Breast epithelium (tissue), 4 donors: ENCODE measurements at places on chromosomes 6 and 20.

DNA sequence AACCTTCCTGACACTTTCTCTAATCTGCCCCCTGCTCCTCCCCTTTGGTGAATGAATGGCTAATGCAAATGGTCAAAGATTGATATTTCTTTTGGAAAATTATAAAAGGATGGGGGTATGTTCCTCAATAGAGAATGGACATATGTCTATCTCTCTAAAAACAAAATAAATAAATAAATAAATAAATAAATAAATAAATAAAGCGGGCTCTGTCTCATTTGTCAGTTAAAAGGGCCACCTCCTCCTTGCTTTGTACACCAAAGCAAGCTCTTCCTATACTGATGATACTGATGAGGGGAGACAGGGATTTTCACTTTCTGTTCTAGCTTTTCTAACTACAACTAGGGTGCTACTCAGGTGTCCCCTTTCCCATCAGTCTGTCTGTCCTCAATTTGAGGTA, 135.5 kb upstream of the SPACA1 start:
- DNase-seq: no peak

GRCh38 chr6:83536647-83537589, 24.6 kb downstream of the PRSS35 start:
- no peak for DNase-seq

DNA sequence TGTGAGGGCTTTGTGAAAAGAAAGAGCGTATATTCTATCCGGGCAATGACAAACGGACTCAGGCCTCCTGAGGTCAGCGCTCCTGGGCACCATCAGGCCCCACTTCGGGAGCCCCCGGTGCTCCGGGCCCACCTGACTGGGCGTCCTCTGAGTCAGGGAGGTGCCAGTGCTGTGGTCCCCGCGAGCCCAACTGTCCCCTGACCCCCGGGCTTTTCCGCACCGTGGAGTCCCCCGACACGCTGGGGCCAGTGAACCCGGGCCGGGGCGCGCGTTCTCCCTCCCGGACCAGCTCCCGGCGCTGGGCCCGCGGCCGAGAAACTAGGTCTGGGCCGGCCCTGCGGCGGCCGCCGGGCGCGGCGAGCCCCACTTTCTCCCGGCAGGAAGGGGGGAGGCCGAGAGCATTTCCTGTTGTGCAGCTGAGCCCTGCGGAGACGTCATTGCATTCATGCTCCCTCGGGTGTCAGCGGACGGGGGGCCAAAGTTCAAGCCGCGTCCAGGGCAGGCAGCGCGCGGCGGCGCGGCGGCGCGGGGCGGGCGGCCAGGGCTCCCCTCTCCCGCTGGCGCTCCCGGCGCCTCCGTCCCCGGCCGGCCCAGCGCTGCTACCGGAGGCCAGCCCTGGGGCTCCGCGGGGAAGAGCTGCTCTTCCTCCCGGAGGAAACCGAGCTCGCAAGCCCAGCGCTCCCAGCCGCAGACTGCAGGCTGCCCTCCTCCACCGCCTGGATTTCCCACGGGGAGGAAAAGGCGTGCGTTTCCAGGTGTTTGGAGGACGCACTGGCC, 18.3 kb downstream of the HIVEP2 start:
- DNase-seq: peak; percentile 69

DNA sequence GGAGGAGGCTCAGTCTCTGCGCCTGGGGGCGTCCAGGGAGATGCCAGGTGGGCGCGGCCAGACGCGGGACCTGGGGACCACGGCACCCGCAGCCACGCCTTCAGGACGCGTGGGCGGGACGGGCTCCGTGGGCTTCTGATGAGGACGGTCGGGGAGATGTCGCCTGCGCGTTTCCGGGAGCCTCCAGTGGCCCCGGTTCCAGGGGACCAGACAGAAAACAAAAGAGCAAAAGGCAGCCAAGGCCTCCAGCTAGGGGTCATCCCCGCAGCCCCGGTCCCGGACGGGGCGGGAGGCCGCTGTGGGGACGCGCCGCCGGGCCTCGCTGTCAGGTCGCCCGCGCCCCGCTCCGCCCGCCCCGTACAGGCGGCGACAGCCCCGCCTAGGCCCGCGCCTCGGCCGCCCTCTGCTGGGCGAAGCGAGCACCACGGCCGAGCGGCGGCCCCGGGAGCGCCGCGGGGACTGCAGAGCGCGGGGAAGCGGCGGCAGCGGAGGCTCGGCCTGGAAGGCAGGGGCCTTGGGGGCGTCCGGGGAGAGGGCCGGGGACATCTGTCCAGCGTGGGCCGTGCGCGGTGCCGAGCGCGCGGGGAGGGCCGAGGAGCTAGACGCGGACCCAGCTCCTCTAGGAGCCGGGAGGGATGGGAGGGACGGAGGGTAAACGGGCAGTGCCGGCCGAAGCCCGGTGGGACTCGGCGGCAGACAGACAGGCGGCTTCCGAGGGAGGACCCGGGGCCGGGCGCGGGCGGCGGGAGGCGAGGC, 48.7 kb downstream of the TMEM242 start:
- peak; percentile 76 for DNase-seq

DNA sequence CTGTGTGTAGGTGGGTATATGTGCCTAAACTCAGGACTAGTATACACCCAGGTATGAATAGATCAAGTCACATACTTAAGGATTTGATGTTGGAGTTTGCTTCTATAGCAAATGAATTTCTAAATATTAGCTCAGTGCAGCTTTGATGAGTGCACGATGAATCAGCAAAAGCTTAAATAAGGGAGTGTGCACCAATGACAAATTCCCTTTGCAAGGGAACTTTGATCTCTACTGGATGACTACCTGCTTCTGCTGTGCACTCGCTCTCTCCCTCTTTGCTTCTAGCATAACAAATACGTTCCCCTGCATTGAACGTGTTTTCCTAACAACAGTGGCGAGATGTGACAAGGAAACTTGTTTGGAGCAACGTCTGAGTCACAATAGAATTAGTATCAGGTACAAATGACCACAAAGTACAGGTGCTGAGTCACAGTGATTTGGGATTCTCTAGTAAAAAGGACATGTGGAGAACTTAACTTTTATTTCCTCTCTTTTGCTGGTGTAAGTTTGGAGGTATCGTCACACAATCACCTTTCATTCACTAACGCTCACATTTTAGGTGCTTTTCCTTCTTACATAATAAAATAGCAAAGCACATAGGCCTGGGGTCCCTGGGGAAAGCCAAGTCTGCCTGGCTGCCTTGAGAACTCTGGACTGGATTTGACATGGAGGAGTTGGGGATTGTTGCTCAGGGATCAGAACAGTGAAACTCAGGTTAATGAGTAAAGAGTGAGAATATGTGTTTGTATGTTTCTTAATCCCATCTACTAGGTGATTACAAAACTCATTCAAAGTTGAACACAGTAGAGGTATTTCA, 49.7 kb downstream of the KLHL31 start:
- no peak for DNase-seq

DNA sequence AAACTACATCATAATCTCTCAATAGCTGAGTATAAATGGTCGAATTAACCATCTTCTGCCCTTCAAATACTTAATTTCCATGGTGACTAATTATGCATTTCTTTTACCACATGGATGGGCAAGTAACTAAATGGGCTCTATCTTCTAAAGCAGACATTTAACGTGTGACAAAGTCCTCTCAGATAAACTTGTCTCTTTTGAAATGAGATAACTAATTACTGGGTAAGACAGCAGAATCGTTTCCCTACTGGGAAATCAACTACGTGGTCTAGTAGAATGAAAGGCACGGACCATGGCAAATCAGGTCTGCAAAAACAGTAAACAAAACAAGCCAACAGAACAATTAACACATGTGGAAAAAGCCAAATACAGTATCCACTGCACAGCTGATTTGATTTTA, 137.7 kb downstream of the BACH2 start:
- DNase-seq: no peak

DNA sequence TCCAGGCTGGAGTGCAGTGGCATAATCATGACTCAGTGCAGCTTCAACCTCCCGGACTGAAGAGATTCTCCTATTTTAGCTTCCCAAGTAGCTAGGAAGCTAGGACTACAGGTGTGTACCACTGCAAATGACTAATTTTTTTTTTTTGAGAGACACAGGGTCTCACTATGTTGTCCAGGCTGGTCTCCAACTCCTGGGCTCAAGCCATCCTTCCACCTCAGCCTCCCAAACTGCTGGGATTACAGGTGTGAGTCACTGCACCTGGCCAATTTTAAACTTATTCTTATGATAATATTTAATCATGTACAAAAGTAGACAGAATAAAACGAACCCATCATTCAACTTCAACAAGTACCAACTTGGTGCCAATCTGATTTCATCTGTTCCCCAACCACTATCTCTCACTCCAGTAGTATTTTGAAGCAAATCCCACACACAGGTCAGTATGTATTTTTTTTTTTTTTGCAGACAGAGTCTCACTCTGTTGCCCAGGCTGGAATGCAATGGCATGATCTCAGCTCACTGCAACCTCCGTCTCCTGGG, 32.5 kb downstream of the BCL2L1 start:
- no peak for DNase-seq

- no peak for DNase-seq
Observed at GRCh38 chr20:55596431-55596830, 408.9 kb downstream of the CBLN4 start.

DNA sequence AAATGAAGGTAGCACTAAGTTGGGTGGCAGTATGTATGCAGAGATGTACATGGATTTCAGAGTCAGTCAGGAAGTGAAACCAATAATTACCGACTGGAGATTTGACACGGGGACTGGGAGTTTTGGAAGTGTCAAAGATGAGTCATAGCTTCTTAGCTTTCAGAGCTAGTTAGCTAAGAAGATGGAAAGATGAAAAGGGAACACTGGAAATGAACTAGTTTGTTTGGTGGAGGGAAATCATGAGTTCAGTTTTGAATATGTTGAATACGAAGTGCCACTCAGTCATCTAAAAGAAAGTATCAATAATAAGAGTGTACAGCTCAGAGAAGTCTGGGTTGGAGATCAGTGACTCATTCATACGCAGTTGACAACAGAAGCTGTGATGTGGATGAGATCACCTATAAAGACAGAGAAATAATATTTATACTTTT, 7.5 kb downstream of the ESF1 start:
- no peak for DNase-seq

DNA sequence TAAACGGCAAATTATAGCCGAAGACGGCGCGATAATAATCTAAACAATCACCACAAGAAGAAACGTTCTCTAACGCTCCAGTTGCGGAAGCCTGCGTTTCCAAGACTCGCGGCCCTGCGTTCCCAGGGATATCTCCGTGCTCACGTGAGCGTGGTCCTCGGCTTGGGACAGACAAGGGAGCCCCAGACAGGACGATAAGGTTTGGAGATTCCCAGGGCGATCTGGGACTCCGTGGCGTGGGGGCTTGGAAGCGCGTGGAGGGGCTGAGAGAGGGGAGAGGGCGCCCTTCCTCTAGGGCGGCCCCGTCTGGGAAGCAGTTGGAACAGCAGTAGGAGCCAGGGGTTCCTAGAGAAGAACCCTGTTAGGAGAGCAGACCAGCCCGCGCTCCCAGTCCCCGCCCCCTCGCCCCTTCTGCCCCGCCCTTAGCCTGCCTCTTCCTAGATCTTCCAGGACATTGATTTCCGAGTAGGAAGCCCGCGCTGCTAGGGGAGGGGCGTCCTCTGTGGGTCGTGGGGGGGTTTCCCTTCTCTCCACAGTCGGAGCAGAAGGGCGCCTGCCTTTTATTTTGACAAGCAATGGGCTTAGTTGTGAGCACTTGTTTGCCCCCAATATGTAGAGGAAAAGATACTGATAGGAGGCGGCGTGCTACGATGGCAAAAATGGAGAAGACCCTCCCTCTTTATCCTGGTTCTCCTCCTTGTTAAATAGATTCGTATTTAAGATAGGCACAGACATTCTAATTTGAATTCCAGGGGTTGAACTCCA, 10.6 kb downstream of the NRN1 start:
- peak; percentile 44 for DNase-seq

- DNase-seq: no peak
Observed at GRCh38 chr6:132446141-132446854, 45.0 kb upstream of the MOXD1 start.

GRCh38 chr6:128259029-128259724, 261.2 kb downstream of the PTPRK start:
- no peak for DNase-seq

DNA sequence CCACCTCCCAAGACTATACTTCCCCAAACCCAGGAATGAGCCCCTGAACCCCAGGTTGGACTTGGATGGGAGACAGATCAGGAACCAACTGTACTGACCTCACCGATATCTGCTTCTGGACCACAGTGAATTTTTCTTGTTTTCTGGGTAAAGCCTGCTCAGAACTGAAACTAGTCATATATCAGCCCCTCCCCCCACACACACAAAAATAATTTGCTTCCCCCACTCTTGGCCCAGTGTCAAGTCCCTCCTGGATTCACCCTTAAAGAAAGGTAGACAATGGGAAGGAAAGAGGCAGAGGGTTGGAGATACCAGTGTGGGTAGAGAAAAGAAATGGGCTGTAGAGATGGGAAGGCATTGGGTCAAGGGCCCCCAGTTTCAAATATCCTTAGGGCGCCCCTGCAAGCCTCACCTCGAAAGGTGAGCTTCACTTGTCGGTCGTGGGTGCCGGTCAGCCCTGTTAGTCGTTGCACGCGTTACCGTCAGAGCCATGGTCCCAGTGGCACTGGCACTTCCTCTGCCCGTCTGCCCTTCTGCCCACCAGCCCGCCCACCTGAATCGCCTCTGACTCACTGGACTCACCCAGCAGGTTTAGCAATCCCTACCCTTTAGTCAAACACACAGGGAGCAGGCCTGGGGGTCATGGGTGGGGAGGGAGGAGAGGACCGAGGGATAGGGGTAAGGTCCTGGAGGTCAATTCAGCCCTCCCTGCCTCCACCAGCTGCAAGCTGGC, 8.5 kb upstream of the SPAG4 start:
- no peak for DNase-seq

DNA sequence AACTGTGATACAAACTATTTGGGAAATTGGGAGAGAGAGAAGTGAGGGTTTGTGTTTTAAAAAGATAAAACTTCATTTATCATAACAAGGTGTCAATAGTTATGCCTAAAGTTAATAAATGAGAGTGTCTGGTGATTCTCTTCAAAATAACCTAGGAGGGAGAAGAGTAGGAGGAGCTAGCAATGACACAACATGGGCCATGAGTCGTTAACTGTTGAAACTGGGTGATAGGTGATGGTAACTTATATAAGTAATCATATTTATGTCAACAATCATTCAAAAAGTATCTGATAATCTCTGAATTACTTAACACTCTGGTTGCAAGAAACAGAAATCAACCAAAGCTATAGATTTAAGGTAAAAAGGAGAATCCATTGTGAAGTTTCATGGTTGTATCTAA, 46.8 kb upstream of the INSM1 start:
- DNase-seq: no peak

DNA sequence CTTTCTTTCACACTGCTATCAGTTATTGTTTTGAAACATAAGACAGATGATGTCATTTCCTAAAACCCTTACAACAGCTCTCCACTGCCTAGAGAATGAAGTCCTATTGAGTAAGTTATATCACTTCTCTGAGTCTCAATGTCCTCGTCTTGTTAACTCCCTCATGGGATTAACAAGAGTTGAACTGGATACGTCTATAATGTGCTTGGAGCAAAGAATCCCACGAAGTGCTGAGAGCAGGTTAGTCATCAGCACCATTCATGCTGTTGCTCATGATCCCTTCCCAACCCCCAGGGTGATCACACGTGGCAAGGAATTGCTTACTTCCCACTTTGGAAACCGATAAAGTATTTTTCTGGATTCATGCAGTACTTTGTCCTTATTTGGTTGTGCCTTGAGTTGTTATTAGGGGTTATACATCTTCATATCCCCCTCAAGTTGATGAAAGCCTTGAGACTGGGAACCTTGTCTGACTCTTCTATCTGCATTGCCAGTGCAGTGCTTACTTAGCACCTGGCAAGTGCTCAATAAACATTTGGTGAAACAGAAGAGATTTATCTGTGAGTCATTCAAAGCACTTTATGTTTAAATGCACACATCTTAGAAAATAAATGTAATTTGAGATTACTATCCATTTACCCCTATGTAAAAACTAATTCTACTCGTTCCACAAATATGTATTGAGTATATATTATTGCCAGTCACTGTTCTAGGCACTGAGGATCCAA, 487.5 kb downstream of the EPM2A start:
- no peak for DNase-seq
